ENCODE measurements at places on chromosomes 3 and 15.

DNA sequence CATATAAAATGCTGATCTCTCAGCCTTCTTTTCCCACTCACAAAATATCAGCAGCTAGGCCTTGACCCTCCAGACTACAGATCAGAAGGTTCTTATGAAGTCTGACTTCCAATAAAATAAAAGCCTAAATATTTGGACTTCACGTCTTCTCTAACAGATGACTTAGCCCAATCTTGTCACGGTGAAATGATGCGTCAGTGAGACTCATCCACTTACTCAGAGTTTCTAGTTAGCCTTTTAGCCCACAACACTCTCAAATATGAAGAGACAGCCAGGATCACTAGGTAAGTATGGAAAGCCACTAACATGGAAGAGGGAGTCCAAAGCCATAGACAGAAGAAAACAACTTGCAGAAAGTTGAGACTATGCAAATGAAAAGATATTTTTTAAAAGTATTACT is 601.2 kb downstream of the PYDC2 start:
- H3K27ac ChIP-seq, result no peak overlapping the region
- no peaks in the 10 kb centered on the region for H3K36me3 ChIP-seq
- no peaks in the 10 kb centered on the region for H3K4me1 ChIP-seq

DNA sequence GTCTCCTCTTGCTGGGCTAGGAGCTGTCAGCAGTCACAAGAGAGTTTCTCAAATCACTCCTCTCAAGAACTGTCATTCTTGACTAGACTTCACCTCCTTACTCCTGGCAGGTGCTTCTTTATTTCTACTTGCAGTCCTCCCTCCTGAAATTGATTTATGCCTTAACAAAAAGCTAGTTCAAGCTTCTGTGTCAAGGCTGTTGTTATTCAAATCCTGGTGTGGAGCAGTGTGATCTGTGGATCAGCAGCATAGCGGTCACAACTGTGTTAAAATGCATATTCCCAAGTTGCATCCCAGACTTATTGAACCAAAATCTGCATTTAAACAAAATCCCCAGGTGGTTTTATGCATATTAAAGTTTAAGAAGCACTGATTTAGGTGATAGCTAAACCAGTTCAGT is 120.7 kb upstream of the MRPL3 start:
- no peaks in the 10 kb centered on the region for H3K36me3 ChIP-seq
- no peak for DNase-seq
- no peaks in the 10 kb centered on the region for H3K4me1 ChIP-seq
- H3K27me3 ChIP-seq, result no peaks in the 10 kb centered on the region

- H3K4me3 ChIP-seq, result no peak overlapping the region
- no peaks in the 10 kb centered on the region for H3K4me1 ChIP-seq
- H3K36me3 ChIP-seq, result no peaks in the 10 kb centered on the region
- no peak overlapping the region for H3K27ac ChIP-seq
- no peak for DNase-seq
These were observed 32.6 kb downstream of the MAP2K5 start for GRCh38 chr15:67575039-67575502.

DNA sequence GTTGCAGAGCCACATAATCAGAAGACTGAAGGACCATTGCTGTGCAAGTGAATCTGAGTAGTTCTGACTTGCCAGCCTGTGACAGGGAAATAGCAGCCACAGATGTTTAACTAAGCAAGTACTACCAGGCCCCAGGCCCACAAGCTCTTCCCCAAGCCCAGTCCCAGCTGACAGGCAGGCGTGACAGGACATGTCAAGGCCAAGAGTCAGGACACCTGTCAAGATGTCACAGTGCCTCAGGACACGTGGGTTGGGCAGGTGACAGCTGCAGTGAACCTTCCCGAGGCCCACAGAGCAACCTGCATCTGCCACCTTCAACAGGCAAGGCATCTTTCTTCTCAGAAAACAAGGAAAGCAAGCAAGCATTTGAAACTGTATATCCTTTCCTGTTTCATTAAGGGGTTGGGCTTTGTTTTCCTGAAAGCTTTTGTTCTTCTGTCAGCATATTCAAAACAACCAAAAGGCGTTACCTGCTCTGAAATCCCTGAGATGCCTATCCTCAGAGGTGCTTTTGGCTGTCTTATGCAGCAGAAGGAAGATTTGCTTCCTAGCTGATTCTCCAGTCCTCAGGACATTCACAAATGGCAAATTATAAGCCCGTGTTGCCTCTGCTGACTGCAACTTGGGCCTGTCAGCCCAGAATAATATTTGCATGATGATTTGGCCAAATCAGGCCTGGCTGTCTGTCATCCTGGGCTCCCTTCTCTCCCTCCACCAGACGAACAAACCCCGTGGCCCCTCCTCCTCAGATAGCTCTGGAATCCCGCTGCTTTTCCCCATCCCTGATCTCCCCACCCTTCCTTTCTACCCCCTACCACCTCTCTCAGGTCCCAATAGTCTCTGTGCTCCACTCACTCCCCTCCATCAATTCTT is 171.8 kb upstream of the WNT5A start:
- no peak for DNase-seq
- no peaks in the 10 kb centered on the region for H3K27me3 ChIP-seq
- H3K4me1 ChIP-seq, result no peaks in the 10 kb centered on the region

DNA sequence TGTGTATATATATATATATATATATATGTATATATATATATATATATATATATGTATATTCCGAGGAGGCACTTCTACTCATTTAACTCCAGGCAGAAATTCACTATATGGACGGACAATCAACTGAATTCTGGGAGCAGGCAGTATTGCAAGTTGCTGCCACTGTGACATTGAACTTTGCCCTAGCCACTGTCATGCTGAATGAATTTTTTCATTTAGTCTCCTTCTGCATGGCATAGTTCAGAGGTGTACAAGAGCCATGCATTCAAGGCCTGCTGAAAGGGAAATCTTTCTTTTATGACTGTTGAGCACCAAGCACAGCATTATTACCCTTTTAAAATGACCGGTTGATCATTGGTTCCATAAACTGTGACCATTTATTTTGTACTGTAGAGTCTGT is 176.2 kb upstream of the THRB start:
- no peaks in the 10 kb centered on the region for H3K4me1 ChIP-seq
- no peaks in the 10 kb centered on the region for H3K27me3 ChIP-seq
- H3K36me3 ChIP-seq, result no peaks in the 10 kb centered on the region
- no peak for DNase-seq
- no peak overlapping the region for H3K4me3 ChIP-seq

DNA sequence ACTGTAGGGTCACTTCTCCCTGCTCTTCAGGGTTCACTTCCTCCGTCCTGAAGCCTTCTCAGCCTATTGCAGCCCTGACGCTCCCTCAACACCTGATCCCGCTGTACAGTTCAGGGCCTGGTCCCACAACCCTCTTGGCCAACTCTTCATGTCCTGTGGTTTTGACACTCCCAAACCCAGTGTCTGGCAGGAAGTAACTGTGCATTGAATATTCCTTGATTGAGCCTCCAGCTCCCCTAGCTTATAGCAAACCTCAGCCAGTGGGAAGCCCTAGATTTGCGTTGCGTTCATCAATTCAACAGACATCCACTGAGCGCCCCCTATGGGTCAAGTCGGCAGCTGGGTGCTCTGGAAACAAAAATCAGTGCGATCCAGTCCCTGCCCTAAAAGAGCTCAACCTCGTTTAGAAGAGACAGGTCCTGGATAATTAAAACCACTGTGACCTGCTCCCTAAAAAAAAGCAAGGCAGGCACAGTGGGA is 13.5 kb downstream of the UBAP1L start:
- H3K36me3 ChIP-seq, result peaks cover 22% of the 10 kb centered on the region
- no peak overlapping the region for H3K27ac ChIP-seq
- H3K4me3 ChIP-seq, result no peak overlapping the region
- DNase-seq, result no peak

- no peak overlapping the region for H3K27ac ChIP-seq
- no peaks in the 10 kb centered on the region for H3K4me1 ChIP-seq
- no peak overlapping the region for H3K4me3 ChIP-seq
- no peaks in the 10 kb centered on the region for H3K27me3 ChIP-seq
- DNase-seq, result no peak
These were observed 15.0 kb downstream of the BHLHE40 start for GRCh38 chr3:4994144-4994730.

DNA sequence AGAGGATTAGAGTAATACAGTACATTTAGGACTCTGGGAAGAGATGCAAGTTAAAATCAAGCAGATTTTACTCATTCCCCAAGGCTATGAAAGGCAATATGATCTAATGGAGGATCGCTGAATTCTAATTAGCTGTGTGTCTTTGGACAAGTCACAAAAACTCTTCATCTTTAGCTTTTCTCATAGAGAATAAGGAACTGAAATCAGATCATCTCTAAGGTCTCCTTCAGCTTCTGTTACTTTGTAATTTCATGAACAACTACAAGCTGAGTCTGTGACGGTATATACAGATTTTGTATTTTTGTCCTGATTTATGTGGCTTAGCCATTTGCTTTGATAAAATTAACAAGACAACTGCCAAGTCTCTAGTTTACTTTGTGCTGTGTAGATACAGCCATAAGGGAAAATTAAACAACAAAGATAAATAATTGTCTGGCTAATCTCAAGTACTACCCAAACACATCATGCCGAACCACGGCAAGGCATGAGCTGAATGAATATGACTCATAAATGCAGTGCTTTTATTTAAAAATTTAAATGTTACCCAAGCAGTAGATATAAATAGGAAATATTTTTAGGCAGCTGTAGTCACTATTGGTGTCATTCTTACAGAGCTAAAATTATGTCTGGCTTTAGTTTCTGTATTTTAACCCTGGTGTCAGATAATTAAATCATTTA is 81.5 kb downstream of the GAP43 start:
- DNase-seq, result no peak
- no peak overlapping the region for H3K4me3 ChIP-seq
- no peaks in the 10 kb centered on the region for H3K27me3 ChIP-seq
- H3K4me1 ChIP-seq, result no peaks in the 10 kb centered on the region
- H3K36me3 ChIP-seq, result no peaks in the 10 kb centered on the region

GRCh38 chr3:156181509-156181908 is 61.1 kb downstream of the KCNAB1 start:
- no peaks in the 10 kb centered on the region for H3K27me3 ChIP-seq
- no peak for DNase-seq
- H3K27ac ChIP-seq, result no peak overlapping the region

- no peak for DNase-seq
- H3K27me3 ChIP-seq, result no peaks in the 10 kb centered on the region
- H3K4me1 ChIP-seq, result no peaks in the 10 kb centered on the region
- H3K27ac ChIP-seq, result peak overlapping the region; percentile 94
- peak overlapping the region; percentile 91 for H3K4me3 ChIP-seq
These were observed 655 bp upstream of the RAB11A start for GRCh38 chr15:65868546-65869125.

DNA sequence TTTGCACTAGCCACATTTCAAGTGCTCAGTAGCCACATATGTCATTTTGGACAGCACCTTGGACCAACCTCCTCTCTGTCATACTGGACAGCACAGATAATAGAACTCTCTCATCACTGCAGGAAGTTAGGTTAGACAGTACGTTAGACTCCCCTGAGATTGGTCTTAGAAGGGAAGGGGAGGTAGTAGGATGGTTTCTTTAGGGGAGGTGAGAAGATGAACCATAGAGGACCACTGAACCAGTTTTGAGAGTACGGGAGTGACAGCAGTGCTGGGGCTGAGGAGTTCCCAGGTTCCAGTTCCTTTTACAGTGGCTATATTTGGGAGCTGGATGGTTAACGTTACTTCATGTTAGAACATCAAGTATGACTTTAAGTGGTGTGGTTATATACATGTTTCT is 7.8 kb downstream of the LRCH3 start:
- no peaks in the 10 kb centered on the region for H3K36me3 ChIP-seq
- no peak overlapping the region for H3K4me3 ChIP-seq
- H3K27ac ChIP-seq, result no peak overlapping the region
- H3K27me3 ChIP-seq, result no peaks in the 10 kb centered on the region
- DNase-seq, result no peak
- H3K4me1 ChIP-seq, result peaks cover 8% of the 10 kb centered on the region

DNA sequence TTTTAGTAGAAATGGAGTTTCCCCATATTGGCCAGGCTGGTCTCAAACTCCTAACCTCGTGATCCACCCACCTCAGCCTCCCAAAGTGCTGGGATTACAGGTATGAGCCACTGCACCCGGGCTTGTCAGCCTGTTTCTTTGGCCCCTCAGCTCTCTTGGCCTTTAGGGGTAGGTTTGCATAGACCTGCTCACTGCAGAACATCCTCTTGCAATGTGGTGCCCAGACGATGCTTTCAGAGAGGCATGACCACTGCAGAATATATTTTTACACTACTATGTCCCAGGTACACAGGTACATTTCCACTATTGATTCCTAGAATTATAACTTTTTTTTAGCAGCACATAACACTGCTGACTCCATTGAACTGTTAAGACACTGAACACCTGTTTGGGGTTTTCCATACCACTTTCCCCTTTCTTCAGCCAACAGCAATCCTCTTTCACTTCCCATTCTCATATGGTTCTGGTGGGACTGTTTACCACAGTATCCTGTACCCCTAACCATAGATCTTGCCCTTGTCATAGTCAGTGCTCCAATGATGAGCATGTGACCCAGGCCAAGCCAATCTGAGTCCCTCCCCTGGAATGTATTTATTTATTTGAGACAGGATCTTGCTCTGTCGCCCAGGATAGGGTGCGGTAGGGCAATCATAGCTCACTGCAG is 21.1 kb downstream of the CCDC32 start:
- H3K27ac ChIP-seq, result no peak overlapping the region
- peaks cover 4% of the 10 kb centered on the region for H3K36me3 ChIP-seq
- H3K27me3 ChIP-seq, result no peaks in the 10 kb centered on the region
- H3K4me3 ChIP-seq, result no peak overlapping the region
- no peaks in the 10 kb centered on the region for H3K4me1 ChIP-seq

- H3K36me3 ChIP-seq, result no peaks in the 10 kb centered on the region
- no peak for DNase-seq
These were observed 40.0 kb downstream of the WNT7A start for GRCh38 chr3:13839726-13840340.

DNA sequence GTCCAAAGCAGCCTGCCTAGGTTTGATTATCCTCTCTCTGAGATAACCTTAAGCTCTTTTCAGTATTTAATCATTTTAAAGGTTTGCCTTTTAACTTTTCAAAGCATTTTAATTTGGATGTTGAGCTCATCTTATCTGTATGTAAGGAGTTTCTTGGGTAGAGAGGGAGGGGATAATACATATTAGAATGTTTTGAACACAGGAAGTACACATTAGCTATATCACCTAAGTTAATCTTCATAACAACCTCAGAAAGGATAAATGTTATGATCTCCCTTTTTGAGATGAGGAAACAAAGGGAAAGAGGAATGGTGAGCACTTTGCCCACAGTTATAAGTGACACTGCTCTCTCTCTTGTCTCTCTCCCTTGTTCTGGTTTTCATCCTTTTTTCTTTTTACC is 2.2 kb upstream of the CD47 start:
- DNase-seq, result no peak
- no peaks in the 10 kb centered on the region for H3K27me3 ChIP-seq
- H3K4me1 ChIP-seq, result peaks cover 18% of the 10 kb centered on the region
- peak overlapping the region; percentile 21 for H3K4me3 ChIP-seq
- H3K36me3 ChIP-seq, result no peaks in the 10 kb centered on the region
- peak overlapping the region; percentile 96 for H3K27ac ChIP-seq

- no peak overlapping the region for H3K27ac ChIP-seq
- H3K36me3 ChIP-seq, result no peaks in the 10 kb centered on the region
- H3K27me3 ChIP-seq, result no peaks in the 10 kb centered on the region
- DNase-seq, result no peak
These were observed 54.0 kb upstream of the TMEM108 start for GRCh38 chr3:132984181-132984580.

GRCh38 chr15:70054884-70055387 is 42.8 kb downstream of the TLE3 start:
- DNase-seq, result no peak
- no peaks in the 10 kb centered on the region for H3K4me1 ChIP-seq
- no peak overlapping the region for H3K27ac ChIP-seq
- H3K27me3 ChIP-seq, result no peaks in the 10 kb centered on the region

GRCh38 chr3:173058229-173058628 is 82.8 kb downstream of the SPATA16 start:
- no peaks in the 10 kb centered on the region for H3K27me3 ChIP-seq
- H3K4me1 ChIP-seq, result no peaks in the 10 kb centered on the region
- no peaks in the 10 kb centered on the region for H3K36me3 ChIP-seq
- H3K4me3 ChIP-seq, result no peak overlapping the region
- DNase-seq, result no peak

Measured in effector memory CD4-positive, alpha-beta T cell (primary cell).